ENCODE measurements at places on chromosomes 7 and 10.

DNA sequence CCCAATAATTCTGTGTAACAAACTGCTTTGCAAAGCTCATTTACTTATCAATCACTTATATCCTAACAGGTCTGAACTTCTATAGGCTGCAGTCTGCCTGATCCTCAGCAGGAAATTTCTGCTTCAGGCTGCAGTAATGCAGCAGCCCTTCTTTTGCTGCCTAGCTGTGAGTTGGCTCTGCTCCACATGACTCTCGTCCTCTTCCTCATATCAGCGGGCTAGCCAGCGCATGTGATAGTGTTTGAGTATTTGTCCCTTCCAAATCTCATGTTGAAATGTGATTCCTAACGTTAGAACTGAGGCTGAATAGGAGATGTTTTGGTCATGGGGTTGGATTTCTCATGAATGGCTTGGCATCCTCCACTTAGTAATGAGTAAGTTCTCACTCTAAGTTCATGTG is 387.8 kb downstream of the SEMA3D start:
- no peak for DNase-seq

GRCh38 chr7:32158751-32159745 is 88.8 kb upstream of the PDE1C start:
- no peak for DNase-seq

DNA sequence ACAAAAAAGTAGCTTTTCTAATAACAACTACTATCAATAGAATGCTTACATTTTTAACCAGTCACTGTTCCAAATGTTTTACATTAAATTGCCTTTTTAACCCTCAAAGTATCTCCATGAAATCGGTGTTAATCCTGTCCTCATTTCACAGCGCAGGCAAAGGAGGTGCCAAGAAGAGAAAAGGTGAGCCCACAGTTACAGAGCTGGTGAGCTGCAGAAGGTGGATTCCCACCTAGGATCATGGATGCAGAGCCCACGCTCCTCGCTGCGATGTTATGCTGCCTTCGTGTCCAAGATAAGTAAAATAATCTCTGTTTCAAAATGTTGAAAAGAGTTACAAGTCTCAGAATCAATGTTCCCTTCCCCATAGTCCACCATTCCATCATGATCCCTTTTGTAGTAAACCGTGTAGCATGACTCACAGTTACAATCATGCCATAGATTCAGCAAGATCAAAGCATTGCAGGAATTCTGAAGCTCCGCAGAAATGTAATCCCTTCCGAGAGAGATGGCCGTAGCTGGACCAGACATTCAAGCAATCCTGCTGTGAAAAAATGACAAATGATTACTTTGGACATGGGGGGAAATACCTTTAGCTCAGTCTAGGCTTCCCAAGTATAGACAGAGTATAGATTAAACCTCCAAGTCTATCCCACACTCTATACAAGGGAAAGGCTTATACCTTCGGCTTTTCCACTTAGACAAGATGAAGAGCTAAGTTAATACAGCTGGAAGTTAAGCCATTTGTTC is 394.7 kb upstream of the AKR1E2 start:
- no peak for DNase-seq

DNA sequence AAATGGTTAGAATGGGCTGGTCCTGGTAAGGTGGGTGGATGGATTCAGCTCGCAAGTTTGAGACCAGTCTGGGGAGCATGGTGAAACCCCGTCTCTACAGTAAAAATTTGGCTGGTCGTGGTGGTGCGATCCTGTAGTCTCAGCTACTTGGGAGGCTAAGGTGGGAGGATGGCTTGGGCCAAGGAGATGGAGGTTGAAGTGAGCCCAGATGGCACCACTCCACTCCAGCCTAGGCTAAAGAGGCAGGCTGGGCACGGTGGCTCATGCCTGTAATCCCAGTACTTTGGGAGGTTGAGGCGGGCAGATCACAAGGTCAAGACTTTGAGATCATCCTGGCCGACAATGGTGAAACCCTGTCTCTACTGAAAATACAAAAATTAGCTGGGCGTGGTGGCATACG is 15.3 kb downstream of the IFT22 start:
- no peak for DNase-seq

DNA sequence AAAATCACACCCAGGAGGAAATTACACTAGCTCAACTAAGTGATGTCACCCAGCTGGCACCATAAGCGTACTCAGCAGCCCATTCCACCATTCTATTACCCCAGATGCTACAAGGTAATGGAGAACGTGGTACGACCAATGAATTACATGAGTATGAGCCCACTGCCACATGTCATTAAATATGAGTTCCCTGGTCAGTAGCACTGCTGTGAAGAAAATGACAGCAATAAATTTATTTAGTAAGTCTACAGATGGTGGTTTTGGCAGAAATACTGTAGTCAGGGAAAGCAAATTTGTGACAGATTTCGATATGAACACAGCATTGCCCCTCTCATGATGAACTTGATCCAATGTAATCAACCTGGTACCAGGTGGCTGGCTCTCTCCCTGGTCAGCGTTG is 154.2 kb downstream of the VWC2 start:
- DNase-seq, result no peak

GRCh38 chr7:17027143-17027788 is 145.5 kb upstream of the AGR3 start:
- DNase-seq, result no peak

DNA sequence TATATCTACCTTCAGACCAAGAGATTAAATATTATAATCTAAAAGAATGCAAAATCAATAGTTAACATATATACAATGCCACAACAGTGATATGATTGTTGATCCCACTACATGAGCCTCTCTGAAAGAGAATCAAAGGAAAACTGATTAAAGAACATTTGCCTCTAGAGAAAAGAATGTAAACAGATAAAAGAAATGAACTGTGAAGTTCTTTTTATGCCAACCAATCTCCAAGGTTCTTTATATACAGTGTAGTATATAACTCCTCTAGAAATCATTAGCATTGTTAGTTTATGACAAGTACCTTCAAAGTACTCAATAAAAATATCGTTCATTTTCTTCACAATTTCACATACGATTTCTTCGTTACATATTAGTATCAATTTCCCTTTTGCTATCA is 20.1 kb downstream of the CNOT4 start:
- no peak for DNase-seq

DNA sequence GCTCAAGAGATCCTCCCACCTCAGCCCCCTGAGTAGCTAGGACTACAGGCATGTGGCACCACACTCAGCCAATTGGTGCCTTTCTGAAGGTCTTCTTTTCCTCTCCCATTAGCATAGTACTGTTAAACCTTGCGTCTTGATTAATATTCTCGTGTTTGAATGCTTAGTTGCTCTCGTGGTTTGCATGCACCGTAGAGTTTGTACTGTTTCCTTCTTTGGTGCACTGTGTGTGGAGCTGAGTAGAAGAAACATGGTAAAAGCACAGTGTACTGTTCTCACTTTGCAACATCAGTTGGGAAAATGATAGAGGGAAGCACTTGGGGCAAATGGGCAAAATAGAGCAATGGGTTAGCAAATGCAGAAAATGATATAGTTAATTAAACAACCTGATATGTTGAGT is 27.6 kb upstream of the RPA3 start:
- DNase-seq, result no peak
